ENCODE measurements at places on chromosomes 16 and 17.
A peak's percentile ranks its signal among the peaks of the same experiment; 100 is the strongest.

GRCh38 chr16:88785106-88785924 lies at the start of gene PIEZO1:
TSS of gene PIEZO1 (minus strand) at chr16:88785220. CDS start at chr16:88784964, 256 bp downstream.
- H3K4me3 ChIP-seq: peak within 1 kb of the TSS; percentile 75
- no peaks in the 10 kb centered on the region for H3K36me3 ChIP-seq
- peaks cover 42% of the 10 kb centered on the region for H3K4me1 ChIP-seq

- peaks cover 1% of the 10 kb centered on the region for H3K36me3 ChIP-seq
- DNase-seq: peak; percentile 90
- peak overlapping the region; percentile 92 for H3K27ac ChIP-seq
- peak overlapping the region; percentile 93 for H3K4me3 ChIP-seq
- peaks cover 52% of the 10 kb centered on the region for H3K4me1 ChIP-seq
- peaks cover 46% of the 10 kb centered on the region for H3K27me3 ChIP-seq
Measured at GRCh38 chr17:42677921-42678781, 1.4 kb upstream of the PLEKHH3 start.

DNA sequence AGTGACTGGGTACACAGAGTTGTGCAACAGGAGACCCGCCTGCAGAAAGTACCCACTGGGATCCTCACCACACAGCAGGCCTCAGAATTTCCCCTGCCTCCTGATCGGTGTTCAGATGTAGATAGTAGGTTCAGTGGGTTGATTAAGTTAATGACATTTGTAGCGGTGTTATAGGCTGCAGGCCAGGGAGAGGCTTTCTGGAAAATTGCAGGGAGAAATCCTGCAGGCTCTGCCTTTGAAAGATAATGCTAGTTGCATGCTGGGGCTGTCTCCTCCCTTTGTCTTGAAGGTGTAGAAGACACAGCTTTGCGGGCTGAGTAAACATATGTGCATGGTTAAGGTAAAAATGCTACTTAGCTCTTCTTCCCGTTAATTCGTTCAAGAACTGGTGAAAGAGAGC lies 406.3 kb upstream of the RBFOX1 start:
- H3K27me3 ChIP-seq: no peaks in the 10 kb centered on the region
- H3K4me3 ChIP-seq: no peak overlapping the region
- DNase-seq: no peak

DNA sequence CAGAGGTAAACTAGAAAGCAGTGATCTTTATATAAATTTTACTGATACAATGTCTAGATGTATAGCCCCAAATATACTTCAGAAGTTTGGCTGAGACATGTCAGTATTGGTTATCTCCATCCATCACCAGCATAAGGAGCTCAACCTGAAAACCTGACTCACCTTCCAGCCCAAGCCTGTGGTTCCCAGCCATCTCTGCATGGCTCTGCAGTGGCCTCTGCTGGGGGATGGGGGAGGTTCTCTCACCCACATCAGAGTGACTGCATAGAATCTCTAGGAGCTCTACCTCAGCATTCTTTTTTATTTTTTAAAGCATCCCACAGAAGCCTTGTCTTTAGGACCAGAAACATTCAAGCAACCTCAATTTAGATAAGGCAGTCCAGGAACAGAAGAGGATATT lies 27.3 kb downstream of the USP7 start:
- H3K4me3 ChIP-seq: no peak overlapping the region
- no peaks in the 10 kb centered on the region for H3K27me3 ChIP-seq
- no peak overlapping the region for H3K27ac ChIP-seq
- no peaks in the 10 kb centered on the region for H3K36me3 ChIP-seq

GRCh38 chr17:76040376-76040775 lies 13.3 kb upstream of the EVPL start:
- no peaks in the 10 kb centered on the region for H3K27me3 ChIP-seq
- no peak overlapping the region for H3K27ac ChIP-seq
- peaks cover 5% of the 10 kb centered on the region for H3K4me1 ChIP-seq
- H3K4me3 ChIP-seq: no peak overlapping the region

- H3K27ac ChIP-seq: peak overlapping the region; percentile 9
- H3K27me3 ChIP-seq: no peaks in the 10 kb centered on the region
- H3K4me1 ChIP-seq: peaks cover 36% of the 10 kb centered on the region
Measured at GRCh38 chr16:66563574-66564334, 2.5 kb upstream of the CMTM1 start.

- H3K4me3 ChIP-seq: no peak overlapping the region
- no peaks in the 10 kb centered on the region for H3K27me3 ChIP-seq
- H3K27ac ChIP-seq: no peak overlapping the region
- H3K4me1 ChIP-seq: peaks cover 7% of the 10 kb centered on the region
- no peak for DNase-seq
Measured at GRCh38 chr16:13936596-13937081, 16.7 kb downstream of the ERCC4 start.

DNA sequence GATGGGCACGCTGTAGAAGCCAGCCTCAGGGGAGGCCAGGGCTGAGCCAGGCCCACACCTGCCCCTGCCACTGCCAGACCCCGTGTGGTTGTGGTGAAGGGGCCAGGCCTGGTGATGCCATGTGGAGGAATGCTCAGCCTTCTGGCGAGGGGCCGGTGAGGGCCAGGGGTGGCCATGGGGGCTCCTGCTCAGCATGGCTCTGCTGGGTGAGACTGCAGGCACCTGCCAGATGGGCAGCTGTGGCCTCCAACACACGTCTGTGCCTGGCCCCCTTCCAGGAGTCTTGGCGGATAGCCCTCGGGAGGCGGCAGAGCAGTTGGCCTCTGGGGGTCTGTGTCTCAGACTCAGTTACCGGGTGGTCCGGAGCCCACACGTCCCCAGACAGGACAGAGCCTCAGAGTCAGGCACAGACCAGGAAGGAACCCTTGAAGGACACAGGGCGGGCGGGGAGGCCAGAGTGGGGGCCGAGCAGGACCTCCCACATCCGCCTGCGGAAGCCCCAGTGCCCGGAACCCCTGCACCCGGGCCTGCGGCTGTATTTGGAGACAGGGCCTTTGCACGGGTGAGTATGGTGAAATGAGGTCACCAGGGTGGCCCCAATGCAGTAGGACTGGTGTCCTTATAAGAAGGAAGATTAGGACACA lies 22.5 kb upstream of the CHMP6 start:
- H3K27me3 ChIP-seq: peaks cover 8% of the 10 kb centered on the region
- no peak overlapping the region for H3K4me3 ChIP-seq
- no peak overlapping the region for H3K27ac ChIP-seq
- H3K36me3 ChIP-seq: peaks cover 3% of the 10 kb centered on the region

- H3K27me3 ChIP-seq: no peaks in the 10 kb centered on the region
- H3K4me1 ChIP-seq: peaks cover 7% of the 10 kb centered on the region
- no peak for DNase-seq
- peaks cover 31% of the 10 kb centered on the region for H3K36me3 ChIP-seq
- no peak overlapping the region for H3K27ac ChIP-seq
- no peak overlapping the region for H3K4me3 ChIP-seq
Measured at GRCh38 chr16:48350736-48351135, 34.5 kb downstream of the SIAH1 start.

GRCh38 chr16:66326991-66327513 lies 39.4 kb upstream of the CDH5 start:
- no peak overlapping the region for H3K27ac ChIP-seq
- H3K27me3 ChIP-seq: peaks cover 2% of the 10 kb centered on the region
- no peak for DNase-seq
- H3K4me3 ChIP-seq: no peak overlapping the region
- H3K36me3 ChIP-seq: no peaks in the 10 kb centered on the region

DNA sequence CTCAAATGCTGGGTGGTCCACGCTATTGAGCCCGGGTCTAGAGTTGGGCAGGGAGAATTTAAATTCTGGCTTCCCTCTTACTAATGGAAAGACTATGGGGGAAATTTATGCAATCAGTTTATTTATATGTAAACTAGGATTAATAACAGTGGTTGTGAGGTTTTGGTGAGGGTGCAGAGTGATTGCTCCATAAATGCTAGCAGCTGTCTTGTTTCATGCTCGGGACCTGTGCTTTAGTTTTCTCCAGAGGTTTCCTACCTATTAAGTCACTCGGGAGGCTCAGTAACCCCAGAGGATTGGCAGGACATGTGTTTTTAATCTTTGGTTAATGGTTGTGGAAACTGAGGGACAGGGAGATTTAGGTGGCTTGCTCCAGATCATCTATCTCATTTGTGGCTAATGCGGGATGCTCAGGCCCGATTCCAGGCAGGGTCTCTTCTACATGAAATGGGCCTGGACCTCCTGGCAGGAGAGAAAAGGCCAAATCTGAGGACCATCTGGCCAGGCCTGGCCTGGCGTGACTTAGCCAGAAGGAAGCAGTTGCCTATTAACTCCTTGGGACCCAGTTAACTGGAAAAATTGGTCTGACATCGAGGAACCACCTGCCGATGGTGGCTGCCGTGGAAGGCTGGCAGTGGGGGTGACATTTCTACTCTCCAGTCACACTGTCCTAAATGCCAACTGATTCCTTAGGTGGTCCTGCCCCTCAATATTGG lies 2.1 kb downstream of the PRCD start:
- H3K27ac ChIP-seq: no peak overlapping the region
- no peaks in the 10 kb centered on the region for H3K36me3 ChIP-seq
- no peak overlapping the region for H3K4me3 ChIP-seq
- H3K4me1 ChIP-seq: peaks cover 12% of the 10 kb centered on the region
- peaks cover 24% of the 10 kb centered on the region for H3K27me3 ChIP-seq
- no peak for DNase-seq

DNA sequence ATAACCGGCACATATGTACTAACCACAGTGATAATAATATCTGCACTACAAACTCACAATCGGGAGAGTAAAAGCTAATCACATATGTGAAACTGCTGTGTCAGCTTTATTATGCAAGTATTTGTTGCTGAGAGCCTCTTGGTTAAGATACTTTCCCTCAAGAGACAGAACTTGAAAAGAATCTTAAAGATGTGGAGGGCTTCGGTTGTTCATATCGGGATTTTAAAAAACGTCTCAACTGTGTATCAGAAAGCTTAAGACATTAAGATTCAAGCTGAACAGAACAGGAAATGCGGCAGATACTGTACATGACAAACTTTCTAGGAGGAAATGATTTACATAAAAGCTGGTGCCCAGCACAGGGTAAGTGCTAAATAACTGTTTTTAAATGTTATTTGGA lies 27.5 kb upstream of the HLF start:
- H3K27ac ChIP-seq: no peak overlapping the region
- no peaks in the 10 kb centered on the region for H3K36me3 ChIP-seq
- H3K4me3 ChIP-seq: no peak overlapping the region
- no peak for DNase-seq
